NK-92 treated with Interleukin-12 subunit alpha and Interleukin-12 subunit beta, amount 100 ng/mL, for 24 hours (cell line): ENCODE measurements at places on chromosomes 11 and 22.
A peak's percentile ranks its signal among the peaks of the same experiment; 100 is the strongest.

DNA sequence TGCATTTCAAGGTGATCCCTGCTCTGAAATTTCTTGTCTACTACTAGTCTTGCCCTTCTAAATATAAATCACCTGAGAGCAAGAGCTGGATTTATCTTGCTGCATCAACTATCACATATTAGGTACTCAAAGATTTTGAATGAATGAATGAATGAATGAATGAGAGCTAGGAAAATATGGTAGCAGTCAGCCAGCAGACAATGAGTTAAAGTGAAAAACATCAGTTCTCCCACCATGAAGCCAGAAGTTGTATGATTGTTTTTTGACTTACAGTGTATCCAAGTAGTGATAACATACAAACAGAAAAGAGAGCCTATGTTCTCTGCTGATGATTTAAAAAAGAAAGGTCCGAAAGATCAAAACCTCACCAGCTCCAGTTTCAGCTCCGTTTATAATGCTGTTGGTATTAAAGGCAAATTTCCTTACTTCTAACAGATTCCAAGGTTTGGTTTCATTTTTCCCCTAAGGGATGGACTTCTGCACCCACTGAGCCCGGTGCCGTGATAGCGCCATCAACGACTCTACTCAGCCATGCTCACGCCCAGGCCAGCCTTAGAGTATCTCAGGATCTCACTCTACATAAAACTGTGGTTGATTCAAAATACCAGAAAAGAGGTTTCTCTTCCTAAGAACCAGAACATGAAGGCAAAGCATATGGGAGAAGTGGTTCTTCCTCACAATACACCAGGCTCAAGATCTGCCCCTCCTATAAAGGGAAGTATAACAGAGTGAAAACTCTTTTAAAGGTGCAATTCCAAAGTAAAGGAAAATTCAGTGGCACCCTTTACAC is 92.0 kb downstream of the SGSM3 start:
- no peak for DNase-seq

- DNase-seq = no peak
Measured at GRCh38 chr11:115911613-115912346, 407.6 kb upstream of the CADM1 start.

DNA sequence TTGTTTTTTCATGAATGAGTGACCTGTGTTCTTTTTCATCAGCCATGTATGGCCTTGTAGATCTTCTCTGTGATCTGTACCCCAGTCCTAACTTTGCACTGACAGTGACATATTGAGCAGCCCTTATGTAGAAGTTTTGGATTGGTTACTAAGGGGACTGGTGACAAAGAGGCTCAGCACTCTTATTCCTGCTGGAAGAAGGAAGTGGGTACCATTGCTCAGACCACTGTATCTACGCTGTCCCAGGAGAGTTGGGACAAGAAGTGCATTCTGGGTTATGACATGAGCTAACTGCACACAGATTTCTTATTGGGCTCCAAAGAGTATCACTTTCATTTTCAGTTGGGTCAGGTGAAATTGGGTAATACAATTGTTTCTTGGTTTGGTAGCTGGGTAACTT is 107.8 kb upstream of the RASSF10 start:
- DNase-seq = no peak

GRCh38 chr11:102345904-102346303 is 1.1 kb upstream of the BIRC2 start:
- no peak for DNase-seq

- no peak for DNase-seq
Measured at GRCh38 chr11:111951565-111951964, 14.4 kb downstream of the DIXDC1 start.

- no peak for DNase-seq
Measured at GRCh38 chr11:11589437-11589836, 32.4 kb downstream of the GALNT18 start.

GRCh38 chr11:15179167-15179566 is 64.4 kb downstream of the INSC start:
- no peak for DNase-seq

DNA sequence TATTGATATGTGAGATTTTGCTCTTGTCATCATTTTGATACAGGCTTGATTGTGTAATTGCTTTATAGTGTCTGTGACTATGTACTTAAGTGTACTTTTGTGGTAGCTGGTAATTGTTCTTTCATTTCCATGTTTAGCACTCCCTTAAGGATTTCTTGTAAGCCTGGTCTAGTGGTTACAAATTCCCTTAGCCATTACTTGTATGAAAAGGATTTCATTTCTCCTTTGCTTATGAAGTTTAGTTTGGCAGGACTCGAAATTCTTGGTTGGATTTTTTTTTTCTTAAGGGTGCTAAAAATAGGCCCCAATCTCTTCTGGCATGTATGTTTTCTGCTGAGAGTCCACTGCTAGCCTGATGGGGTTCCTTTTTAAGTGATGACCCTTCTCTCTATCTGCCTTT is 346.8 kb downstream of the JRKL start:
- DNase-seq = no peak

GRCh38 chr11:41666951-41667653 is 207.7 kb upstream of the LRRC4C start:
- DNase-seq = no peak

DNA sequence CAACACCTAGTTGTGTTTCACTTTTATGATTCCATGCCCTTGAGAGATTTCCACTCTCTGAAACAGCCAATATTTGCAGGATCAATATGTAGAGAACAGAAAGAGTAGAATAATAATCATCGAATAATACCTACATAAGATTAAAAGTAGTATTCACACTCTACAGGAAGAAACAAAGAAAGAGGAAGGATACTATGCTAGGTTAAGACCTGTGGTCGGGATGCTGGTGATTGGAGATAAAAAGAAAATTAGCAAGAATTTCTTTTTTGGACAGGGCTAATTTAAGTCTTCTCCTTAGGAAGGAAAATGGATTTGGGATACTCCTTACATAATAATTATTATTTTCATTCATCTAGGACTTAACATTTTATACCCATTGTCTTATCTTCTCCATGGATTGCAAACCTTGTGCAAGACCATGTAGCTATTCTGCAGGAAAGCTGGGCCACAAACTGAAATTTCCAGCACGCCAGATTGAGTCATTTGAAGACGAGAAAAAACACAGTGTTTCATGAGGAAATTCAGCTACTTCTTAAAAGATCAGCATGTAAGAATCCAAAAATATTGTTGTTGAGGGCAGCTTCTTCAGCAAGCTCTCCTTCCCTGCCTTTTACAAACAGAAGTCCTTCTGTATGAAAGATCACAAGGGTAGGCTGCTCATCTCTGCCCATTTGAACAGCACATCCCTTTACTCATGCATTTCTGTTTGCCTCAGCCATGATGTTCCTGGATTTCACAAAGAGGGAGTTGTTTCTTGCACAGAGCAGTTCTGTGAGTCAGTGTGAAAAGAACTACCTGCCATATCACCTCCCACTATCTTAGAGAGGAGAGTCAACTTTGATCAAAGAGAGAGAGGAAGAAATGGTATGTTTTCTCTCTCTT is 90.7 kb downstream of the FAM76B start:
- no peak for DNase-seq

- DNase-seq = no peak
Measured at GRCh38 chr22:33886696-33887095, 33.6 kb downstream of the LARGE1 start.

- no peak for DNase-seq
Measured at GRCh38 chr11:22449441-22449840, 111.3 kb downstream of the SLC17A6 start.

DNA sequence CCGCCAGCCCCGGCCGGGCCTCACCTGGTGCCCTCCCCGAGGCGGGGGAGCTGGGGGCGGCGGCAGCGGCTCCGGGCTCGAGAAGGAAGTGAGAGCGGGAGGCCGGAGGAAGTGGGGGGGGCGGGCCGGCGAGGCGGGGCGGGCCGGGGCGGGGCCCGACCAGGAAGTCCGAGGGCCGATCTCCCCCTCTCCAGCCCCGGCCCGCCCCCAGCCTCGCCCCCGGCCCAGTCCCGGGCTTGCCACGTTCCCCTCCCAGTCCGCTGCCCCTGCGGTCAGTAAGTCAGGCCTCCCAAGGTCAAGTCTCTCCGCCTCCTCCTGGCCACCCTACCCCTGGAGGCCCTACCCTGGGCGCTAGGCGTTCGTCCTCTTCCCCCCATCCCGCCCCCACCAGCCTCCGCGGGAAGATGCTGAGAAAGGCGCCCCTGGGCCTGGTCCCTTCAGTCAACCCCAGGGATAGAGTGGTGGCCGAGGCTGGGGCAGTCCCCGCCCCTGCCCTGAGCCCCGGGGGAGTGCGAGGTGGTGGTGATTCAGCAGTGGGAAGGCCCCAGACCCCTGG is at the start of gene RHOG:
RHOG (minus strand) TSS at position 90 of the 556 bp plus-strand sequence. CDS start 12,821 bp downstream, outside the sequence.
- DNase-seq = peak; percentile 96

- DNase-seq = no peak
Measured at GRCh38 chr11:48007677-48008076, 27.3 kb downstream of the PTPRJ start.

- no peak for DNase-seq
Measured at GRCh38 chr11:127472505-127472904, 471.9 kb upstream of the KIRREL3 start.

DNA sequence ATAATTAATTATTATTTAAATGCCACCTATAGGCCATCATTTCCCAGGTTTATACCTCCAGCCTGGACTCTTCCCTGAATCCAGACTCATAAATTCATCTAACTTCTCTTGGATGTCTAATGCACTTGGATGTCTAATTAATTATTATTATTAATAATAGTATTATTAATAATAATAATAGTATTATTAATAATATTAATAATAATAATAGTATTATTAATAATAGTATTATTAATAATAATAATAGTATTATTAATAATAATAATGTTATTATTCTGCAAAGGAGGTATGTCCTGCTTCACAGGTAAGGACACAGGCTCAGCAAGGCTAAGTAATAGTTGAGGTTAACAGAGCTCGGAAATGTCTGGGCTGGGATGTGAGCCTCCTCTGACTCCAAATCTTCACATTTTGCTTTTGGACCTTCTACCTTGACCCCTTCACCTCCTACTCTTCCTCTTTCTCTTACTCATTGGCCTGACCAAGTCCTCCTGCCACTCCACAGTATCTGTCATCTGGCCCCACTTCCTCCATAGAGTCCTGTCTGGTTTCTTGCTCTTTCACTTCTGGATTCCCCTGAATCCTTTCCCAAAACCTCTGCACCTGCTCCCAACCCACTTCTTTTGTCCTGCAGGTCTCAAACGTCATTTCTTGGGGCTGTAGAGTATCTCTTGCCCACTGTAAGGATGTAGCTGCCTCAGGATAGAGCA is 8.0 kb downstream of the RIBC2 start:
- DNase-seq = no peak

DNA sequence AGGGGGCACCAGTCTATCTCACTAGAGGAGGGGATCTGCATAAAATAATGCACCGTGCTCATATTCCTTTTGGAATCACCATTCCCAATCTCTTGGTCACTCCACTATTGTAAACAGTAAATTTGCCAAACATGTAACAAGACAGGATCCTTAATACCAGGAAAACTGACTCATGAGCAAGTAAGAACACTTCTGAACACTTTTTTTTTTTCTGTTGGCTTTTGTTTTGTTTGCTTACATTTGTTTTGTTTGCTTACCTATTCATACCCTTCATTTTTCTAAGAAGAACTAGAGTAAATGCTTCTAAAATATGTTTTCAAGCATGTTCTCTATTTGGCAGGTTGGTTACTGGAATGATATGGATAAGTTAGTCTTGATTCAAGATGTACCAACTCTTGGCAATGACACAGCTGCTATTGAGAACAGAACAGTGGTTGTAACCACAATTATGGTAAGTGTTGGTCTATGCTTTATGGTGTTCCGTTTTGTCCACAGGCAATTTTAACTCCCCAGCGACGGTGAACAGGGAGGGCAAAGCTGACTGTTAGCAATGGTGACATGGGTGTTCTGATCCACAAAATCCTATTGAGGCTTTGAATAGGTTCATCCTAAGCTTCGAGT is 111.8 kb downstream of the MSANTD4 start:
- DNase-seq = no peak

DNA sequence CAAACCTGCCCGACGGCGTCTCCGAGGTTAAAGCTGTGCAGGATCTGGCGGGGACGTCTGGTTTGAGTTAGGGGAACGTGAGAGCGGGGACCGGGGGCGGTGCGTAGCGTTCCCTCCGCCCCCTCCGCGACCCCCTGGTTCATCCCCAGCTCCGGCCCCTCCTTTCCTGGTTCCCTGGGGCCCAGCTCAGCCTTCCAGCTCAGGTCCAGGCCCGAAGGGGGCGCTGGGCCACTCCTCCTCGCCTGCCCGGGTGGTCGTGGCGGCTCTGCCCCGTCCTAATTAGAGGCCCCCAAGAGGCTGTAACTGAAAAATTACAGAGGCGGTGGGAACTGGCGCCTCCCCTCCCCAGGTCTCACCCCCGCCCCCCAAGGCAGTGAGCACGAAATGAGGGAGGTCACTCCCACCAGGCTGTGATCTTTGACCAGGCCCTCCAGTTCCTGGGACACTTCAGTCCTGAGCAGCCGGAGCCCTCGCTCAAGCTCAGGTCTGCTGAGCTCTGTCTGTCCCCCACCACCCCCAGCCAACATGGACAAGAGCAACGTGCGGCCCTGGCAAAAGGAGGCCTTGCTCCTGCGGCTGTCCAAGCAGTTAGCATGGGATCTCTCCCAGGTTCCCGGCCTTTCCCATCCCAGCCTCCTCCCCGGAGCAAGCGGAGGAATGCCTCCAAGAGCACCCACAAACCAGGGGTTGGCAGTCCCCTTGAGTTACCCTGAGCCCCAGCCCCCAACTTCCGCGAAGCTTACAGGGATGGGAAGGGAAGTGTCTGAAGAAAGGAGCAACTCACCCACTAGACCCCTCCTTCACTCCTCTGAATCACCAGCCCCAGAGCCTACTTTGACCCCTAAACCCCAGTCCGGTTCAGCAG is 3.3 kb downstream of the CD248 start:
- no peak for DNase-seq

DNA sequence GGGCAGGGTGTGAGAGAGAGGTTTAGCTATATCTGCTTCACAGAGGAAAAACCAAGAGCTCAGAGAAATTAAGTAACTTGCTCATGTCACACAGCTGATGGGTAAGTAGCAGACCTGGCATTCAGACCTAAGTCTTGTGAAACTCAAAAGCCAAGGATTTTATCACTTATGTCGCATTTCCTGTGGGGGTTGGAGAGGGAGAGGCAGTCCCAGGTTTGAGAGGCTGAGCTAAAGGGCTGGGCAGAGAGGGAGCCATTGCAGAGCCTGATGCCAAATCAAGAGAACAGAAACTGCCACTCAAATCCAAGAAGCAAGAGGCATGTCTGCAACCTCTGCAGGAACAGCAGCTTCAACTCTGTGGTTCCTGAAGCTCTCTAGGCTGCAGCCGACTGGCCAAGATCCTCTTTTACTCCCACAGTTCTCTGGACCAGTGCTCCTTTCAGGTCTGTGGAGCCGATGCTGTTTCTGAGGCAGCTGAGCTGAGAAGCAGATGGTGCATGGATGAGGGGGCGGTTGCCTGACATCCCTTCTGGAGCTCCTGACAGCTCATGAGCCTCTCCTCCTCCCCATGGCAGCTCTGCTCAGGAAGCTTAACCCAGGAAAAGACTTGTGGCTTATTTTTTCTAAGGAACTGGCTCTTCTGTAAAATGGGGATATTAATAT is 47.6 kb upstream of the NAV2 start:
- no peak for DNase-seq
